ENCODE measurements at places on chromosomes 11 and 22.
A peak's percentile ranks its signal among the peaks of the same experiment; 100 is the strongest.

GRCh38 chr11:13042873-13043342 is 33.8 kb downstream of the RASSF10 start:
- DNase-seq = no peak
- H3K27ac ChIP-seq = no peak overlapping the region
- H3K36me3 ChIP-seq = no peaks in the 10 kb centered on the region
- H3K4me1 ChIP-seq = no peaks in the 10 kb centered on the region
- H3K4me3 ChIP-seq = no peak overlapping the region
- H3K27me3 ChIP-seq = peaks cover 33% of the 10 kb centered on the region

GRCh38 chr11:41970681-41971080 is 511.2 kb upstream of the LRRC4C start:
- H3K27ac ChIP-seq = no peak overlapping the region
- DNase-seq = no peak
- no peaks in the 10 kb centered on the region for H3K4me1 ChIP-seq
- H3K36me3 ChIP-seq = no peaks in the 10 kb centered on the region

- H3K36me3 ChIP-seq = no peaks in the 10 kb centered on the region
- peaks cover 85% of the 10 kb centered on the region for H3K27me3 ChIP-seq
- DNase-seq = no peak
- peak within 1 kb of the TSS; percentile 75 for H3K4me3 ChIP-seq
Measured at GRCh38 chr11:35617687-35618496, at the start of gene FJX1. Gene FJX1 (plus strand): TSS chr11:35618460. CDS start chr11:35618637, 177 bp downstream.

GRCh38 chr11:88359541-88359940 is 22.0 kb upstream of the CTSC start:
- H3K27me3 ChIP-seq = no peaks in the 10 kb centered on the region
- no peak for DNase-seq
- peak overlapping the region; percentile 46 for H3K4me3 ChIP-seq

DNA sequence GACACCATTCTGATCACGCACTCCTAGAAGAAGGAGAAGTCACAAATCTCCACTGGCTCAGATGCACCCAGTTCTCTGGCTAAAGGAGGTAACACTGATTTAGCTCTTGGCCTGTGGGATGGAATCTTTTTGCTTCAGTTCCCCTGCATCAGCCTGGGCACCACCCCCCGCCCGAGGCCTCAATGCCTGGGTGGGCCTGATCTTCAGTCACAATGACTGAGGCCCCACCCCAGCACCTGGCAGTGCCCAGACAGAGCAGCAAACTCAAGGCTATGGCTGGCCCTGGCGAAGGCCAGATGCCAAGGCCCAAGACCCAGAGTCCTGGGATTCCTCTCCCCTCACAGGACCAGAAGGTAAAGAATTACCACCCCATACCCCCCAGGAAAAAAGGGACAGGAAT is 5.0 kb downstream of the CYB561A3 start:
- peaks cover 10% of the 10 kb centered on the region for H3K4me1 ChIP-seq
- peak overlapping the region; percentile 17 for H3K27ac ChIP-seq
- no peaks in the 10 kb centered on the region for H3K27me3 ChIP-seq

- no peak overlapping the region for H3K27ac ChIP-seq
- no peaks in the 10 kb centered on the region for H3K4me1 ChIP-seq
- no peak for DNase-seq
- no peaks in the 10 kb centered on the region for H3K27me3 ChIP-seq
Measured at GRCh38 chr22:25482868-25483639, 81.4 kb upstream of the GRK3 start.

GRCh38 chr11:8839957-8840945 is 70.7 kb upstream of the AKIP1 start:
- H3K4me3 ChIP-seq = no peak overlapping the region
- H3K27me3 ChIP-seq = peaks cover 75% of the 10 kb centered on the region
- no peaks in the 10 kb centered on the region for H3K4me1 ChIP-seq
- no peaks in the 10 kb centered on the region for H3K36me3 ChIP-seq
- no peak overlapping the region for H3K27ac ChIP-seq

- no peak overlapping the region for H3K27ac ChIP-seq
- no peaks in the 10 kb centered on the region for H3K4me1 ChIP-seq
- H3K4me3 ChIP-seq = no peak overlapping the region
Measured at GRCh38 chr11:125410091-125410490, 86.0 kb downstream of the FEZ1 start.

- H3K27me3 ChIP-seq = no peaks in the 10 kb centered on the region
- no peak overlapping the region for H3K4me3 ChIP-seq
- H3K4me1 ChIP-seq = no peaks in the 10 kb centered on the region
- no peak overlapping the region for H3K27ac ChIP-seq
- no peak for DNase-seq
- H3K36me3 ChIP-seq = peaks cover 3% of the 10 kb centered on the region
Measured at GRCh38 chr11:1233351-1234053, 10.6 kb downstream of the MUC5B start.

DNA sequence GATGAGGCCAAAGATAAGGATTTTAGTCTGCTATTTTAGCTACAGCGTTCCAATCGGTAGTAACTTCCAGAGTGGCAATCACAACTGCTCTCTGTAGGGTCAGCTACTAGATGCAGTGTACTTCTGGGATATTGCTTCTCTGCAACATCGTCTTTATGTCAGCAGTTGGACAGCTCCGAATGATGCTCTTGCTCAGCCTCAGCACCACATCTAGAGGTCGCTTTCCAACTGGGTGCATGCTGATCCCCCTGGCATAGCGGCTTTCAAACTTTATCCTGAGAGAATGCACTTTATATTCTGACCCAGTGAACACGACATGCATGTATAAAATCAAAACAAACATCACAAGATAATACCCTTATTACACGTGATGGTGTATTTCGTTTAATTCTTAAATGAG is 219.6 kb downstream of the C11orf87 start:
- no peak overlapping the region for H3K4me3 ChIP-seq
- H3K27ac ChIP-seq = no peak overlapping the region
- H3K36me3 ChIP-seq = no peaks in the 10 kb centered on the region
- H3K4me1 ChIP-seq = no peaks in the 10 kb centered on the region
- no peak for DNase-seq

DNA sequence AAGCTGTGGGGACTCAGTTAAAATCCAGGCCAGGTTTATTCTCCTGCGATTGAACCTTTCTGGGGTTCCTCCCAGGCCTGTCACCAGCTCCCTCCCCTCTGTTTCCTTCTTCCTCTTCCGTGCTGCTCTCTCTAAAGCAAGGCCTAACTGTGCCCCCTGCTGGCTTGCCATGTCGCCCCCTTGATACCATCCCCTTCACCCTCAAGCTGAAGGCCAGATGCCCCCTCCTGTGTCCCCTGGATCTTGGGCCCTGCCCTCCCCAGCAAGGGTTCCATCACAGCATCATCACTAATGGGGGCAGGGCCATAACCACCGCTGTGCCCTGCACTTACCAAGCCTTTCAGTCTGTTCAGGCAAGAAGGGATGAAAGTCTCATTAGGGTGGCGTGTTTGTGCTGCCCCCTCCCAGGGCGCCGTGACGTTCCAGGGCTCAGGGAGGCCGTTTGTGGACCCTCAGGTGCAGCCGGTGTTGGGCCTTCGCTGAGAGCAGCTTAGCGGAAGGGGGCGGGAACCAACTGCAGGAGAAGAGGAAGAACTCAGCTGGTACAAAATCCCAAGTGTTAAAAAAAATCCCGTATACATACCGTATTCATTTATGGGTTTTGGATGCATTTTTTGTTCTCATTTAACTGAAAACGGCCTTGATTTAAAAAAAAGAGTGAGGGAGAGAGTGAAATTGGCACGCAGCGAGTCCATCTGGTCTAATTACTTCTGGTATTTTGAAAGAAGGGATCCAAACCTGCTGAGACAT is 69.9 kb downstream of the MPPED1 start:
- H3K4me1 ChIP-seq = no peaks in the 10 kb centered on the region

GRCh38 chr22:46352276-46352675 is 16.8 kb downstream of the TRMU start:
- H3K27me3 ChIP-seq = no peaks in the 10 kb centered on the region
- H3K4me1 ChIP-seq = peaks cover 10% of the 10 kb centered on the region
- H3K36me3 ChIP-seq = peaks cover 50% of the 10 kb centered on the region
- no peak for DNase-seq

DNA sequence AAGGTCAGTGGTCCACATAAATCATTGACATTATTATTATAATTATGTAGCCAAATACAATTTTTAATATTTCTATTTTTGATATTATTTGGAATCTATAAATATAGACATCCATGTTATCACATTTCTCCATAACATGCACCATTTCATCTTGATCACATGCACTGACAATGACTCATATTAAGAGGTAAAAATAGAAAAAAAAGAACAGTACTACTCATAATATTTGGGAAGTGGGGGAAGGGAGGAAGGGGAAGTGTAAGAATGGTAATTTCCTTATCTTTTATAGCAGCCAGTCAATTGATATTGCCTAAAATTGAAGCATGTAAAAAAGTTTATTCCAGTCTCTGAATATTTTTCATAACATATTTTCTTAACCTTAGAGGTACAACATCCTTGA is 72.3 kb downstream of the ADM start:
- H3K4me3 ChIP-seq = no peak overlapping the region
- no peaks in the 10 kb centered on the region for H3K4me1 ChIP-seq
- H3K27me3 ChIP-seq = peaks cover 42% of the 10 kb centered on the region
- H3K36me3 ChIP-seq = no peaks in the 10 kb centered on the region

DNA sequence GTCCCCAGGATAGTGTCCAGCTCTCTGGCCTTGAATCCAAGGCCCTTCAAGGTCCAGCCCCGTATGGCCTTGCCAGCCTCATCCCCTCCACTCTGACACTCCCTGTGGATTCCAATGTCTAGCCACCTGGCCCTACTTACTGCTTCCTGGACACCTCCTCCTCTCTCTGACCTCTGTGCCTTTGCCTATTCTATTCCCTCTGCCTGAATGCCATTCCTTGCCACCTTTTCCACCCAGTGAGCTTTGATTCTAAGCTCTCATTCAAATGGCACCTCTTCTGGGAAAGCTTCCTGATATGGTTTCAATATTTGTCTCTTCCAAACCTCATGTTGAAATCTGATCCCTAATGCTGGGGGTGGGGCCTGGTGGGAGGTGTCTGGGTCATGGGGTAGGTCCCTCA is 31.9 kb upstream of the TTLL12 start:
- no peak for DNase-seq
- no peaks in the 10 kb centered on the region for H3K36me3 ChIP-seq
- H3K27ac ChIP-seq = no peak overlapping the region
- no peak overlapping the region for H3K4me3 ChIP-seq
- peaks cover 62% of the 10 kb centered on the region for H3K27me3 ChIP-seq
- peaks cover 5% of the 10 kb centered on the region for H3K4me1 ChIP-seq

DNA sequence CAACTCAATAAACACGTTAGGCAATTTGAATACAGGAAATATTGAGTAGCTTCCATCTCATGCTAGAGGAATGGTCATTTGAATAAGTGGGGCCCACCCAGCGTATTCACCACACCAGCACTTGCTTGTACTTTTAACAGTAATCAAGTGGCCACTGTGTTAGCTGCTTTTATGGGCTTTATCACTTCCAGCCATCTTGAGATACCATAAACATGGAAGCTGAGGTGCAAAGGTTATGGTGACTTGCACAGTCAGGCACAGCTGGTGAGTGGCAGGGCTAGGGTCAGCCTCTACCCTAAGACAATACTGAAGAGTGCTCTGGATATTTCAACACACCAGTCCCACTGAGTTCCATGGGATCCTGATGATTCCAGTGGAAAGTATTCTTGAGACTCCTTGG is 6.7 kb downstream of the JOSD1 start:
- H3K27ac ChIP-seq = peak overlapping the region; percentile 56
- peaks cover 42% of the 10 kb centered on the region for H3K36me3 ChIP-seq
- H3K4me1 ChIP-seq = peaks cover 58% of the 10 kb centered on the region
- no peak overlapping the region for H3K4me3 ChIP-seq
- H3K27me3 ChIP-seq = no peaks in the 10 kb centered on the region

GRCh38 chr11:35104655-35105054 is 34.3 kb upstream of the CD44 start:
- H3K36me3 ChIP-seq = no peaks in the 10 kb centered on the region
- no peak overlapping the region for H3K27ac ChIP-seq
- no peak overlapping the region for H3K4me3 ChIP-seq
- peaks cover 21% of the 10 kb centered on the region for H3K4me1 ChIP-seq
- DNase-seq = no peak
- no peaks in the 10 kb centered on the region for H3K27me3 ChIP-seq
